ENCODE measurements at places on chromosomes 11 and 22.

- no peak overlapping the region for H3K27ac ChIP-seq
- no peaks in the 10 kb centered on the region for H3K27me3 ChIP-seq
- H3K36me3 ChIP-seq = no peaks in the 10 kb centered on the region
- DNase-seq = no peak
- no peak overlapping the region for H3K4me3 ChIP-seq
Observed at GRCh38 chr11:92083123-92083522, 141.5 kb upstream of the FAT3 start.

DNA sequence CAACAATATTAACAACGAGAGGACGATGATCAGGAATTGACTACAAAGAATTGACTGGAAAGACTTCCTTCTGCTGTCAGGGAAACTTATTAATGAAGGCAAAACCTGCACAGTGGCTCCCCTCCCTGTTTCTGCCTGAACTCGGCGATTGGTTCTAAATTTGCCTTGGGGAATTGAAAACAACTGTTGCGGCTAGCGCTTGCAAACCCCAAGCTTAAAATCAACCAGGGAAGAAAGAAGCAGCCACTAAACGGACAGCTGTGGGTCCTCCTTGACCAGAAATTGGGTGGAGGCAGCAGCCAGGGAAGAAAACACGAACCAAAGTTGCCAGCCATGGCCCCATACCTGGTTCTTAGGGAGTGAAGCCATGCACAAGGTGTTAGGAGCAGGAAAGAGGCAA, 383.5 kb upstream of the CADM1 start:
- DNase-seq = no peak
- no peak overlapping the region for H3K27ac ChIP-seq
- H3K4me3 ChIP-seq = no peak overlapping the region

GRCh38 chr11:123760894-123761293, 6.6 kb upstream of the OR6X1 start:
- no peaks in the 10 kb centered on the region for H3K4me1 ChIP-seq
- H3K27me3 ChIP-seq = no peaks in the 10 kb centered on the region
- H3K27ac ChIP-seq = no peak overlapping the region
- no peaks in the 10 kb centered on the region for H3K36me3 ChIP-seq

- H3K27me3 ChIP-seq = no peaks in the 10 kb centered on the region
- H3K27ac ChIP-seq = peak overlapping the region; percentile 45
- H3K4me1 ChIP-seq = peaks cover 23% of the 10 kb centered on the region
- no peak for DNase-seq
- no peak overlapping the region for H3K4me3 ChIP-seq
- H3K36me3 ChIP-seq = no peaks in the 10 kb centered on the region
Observed at GRCh38 chr11:34251589-34251980, 106.2 kb downstream of the ABTB2 start.

GRCh38 chr22:26907366-26907765, 250.0 kb downstream of the MIAT start:
- no peak for DNase-seq
- H3K27me3 ChIP-seq = no peaks in the 10 kb centered on the region
- no peaks in the 10 kb centered on the region for H3K4me1 ChIP-seq
- H3K36me3 ChIP-seq = no peaks in the 10 kb centered on the region

DNA sequence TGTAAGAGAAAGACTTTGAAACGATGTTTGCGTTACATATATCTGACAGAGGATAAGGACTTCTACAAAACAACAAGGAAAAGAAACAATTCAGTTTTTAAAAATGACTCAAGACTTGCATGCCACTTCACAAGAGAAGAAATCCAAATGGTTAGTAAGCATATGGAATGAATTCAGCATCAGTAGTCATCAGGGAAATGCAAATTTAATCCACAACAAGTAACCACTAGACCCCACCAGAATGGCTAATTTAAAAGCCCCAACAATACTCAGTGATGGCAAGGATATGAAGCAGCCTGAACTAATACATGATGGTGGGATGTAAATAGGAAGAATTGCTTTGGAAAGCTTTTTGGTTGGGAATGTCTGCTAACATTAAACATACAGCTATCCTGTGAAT, 142.6 kb downstream of the ATXN10 start:
- peaks cover 9% of the 10 kb centered on the region for H3K4me1 ChIP-seq
- H3K4me3 ChIP-seq = no peak overlapping the region
- peaks cover 8% of the 10 kb centered on the region for H3K36me3 ChIP-seq
- DNase-seq = no peak

GRCh38 chr11:61111050-61111435, 8.8 kb downstream of the CD5 start:
- no peaks in the 10 kb centered on the region for H3K27me3 ChIP-seq
- H3K4me1 ChIP-seq = no peaks in the 10 kb centered on the region
- DNase-seq = no peak
- H3K27ac ChIP-seq = no peak overlapping the region

GRCh38 chr22:35605851-35606481, 11.2 kb downstream of the MB start:
- H3K36me3 ChIP-seq = no peaks in the 10 kb centered on the region
- no peak overlapping the region for H3K27ac ChIP-seq
- H3K4me3 ChIP-seq = no peak overlapping the region
- DNase-seq = no peak
- no peaks in the 10 kb centered on the region for H3K4me1 ChIP-seq

DNA sequence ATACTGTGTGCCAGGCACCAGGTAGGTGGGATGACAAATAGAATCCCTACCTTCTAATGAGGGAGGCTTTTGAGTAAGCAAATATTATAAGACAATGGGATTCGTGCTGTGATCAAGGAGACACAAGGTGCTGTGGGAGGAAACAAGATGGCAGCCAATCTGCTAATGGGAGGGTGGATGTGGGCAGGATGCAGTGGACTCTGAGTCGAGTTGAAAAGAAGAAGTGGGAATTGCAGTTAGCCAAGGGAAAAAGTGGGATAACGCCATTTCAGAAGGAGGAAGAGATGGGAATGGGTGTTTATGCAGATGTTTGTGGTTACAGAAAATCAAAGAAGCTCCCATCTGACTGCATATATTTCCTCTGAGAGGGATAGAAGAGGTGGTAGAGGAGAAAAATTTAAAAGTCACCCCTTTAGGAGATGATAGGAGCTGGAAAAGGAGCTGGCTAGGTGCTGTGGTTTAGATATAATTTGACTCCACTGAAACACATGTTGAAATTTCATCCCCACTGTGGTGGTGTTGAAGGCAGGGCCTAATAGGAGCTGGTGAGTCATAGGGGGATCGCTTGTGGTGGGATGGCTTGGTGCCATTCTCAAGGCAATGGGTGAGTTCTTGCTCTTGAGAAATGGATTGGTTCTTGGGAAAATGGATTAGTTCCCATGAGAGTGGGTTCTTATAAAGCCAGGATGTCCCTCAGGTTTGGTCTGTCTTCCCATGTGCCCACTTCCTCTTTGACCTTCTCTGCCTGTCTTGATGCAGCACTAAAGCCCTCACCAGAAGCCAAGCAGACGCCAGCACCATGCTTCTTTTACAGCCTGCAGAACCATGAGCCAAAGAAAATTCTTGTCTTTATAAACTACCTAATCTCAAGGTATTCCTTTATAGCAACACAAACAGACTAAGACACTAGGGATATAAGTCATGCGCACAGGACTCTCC, 30.0 kb upstream of the POU2AF1 start:
- no peak for DNase-seq
- no peak overlapping the region for H3K27ac ChIP-seq
- no peak overlapping the region for H3K4me3 ChIP-seq
- H3K4me1 ChIP-seq = no peaks in the 10 kb centered on the region

- no peak overlapping the region for H3K4me3 ChIP-seq
- DNase-seq = no peak
- peaks cover 15% of the 10 kb centered on the region for H3K4me1 ChIP-seq
- no peak overlapping the region for H3K27ac ChIP-seq
- no peaks in the 10 kb centered on the region for H3K36me3 ChIP-seq
- H3K27me3 ChIP-seq = no peaks in the 10 kb centered on the region
Observed at GRCh38 chr22:31137721-31138120, 2.6 kb downstream of the PLA2G3 start.

DNA sequence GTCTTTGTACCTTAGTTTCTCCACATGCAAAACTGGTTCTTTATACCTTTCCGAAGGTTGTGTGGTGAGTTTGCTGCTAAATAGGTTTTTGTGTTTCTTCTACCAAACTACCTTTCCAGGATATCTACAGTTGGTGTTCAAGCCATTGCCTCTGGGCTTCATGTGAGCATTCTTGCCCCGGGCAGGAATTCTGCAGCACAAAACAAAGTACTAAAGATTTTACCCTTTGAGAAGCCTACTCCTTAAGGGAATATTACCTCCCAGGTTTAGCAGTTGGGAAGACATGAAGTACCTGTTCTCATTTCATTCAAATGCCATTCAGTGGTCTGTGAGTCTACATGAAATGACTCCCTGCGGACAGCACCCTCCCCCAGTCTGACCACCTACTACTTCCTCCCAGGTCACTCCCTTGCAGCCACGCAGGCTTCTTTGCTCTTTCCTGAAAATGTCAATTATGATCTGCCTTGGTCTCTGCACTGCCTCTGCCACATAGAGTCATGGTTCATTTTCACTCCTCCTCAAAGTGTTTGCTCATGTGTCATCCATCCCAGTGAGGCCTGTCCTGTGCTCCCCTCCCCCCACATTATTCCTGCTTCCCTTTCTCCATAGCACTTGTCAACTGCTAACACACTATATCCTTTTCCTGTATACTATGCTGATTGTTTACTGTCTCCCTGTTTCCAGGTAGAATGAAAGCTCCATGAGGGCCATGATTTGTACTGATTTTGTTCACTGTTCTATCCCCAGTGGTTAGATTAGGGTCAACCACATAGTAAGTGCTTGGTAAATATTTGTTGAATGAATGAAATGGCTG, 36.9 kb downstream of the PACS1 start:
- H3K27ac ChIP-seq = no peak overlapping the region
- no peaks in the 10 kb centered on the region for H3K27me3 ChIP-seq
- H3K4me1 ChIP-seq = peaks cover 13% of the 10 kb centered on the region
- no peak for DNase-seq
- H3K4me3 ChIP-seq = no peak overlapping the region
- no peaks in the 10 kb centered on the region for H3K36me3 ChIP-seq

GRCh38 chr11:75265851-75266531, 25.4 kb downstream of the TPBGL start:
- no peaks in the 10 kb centered on the region for H3K27me3 ChIP-seq
- H3K4me1 ChIP-seq = peaks cover under 1% of the 10 kb centered on the region
- no peak for DNase-seq
- no peak overlapping the region for H3K27ac ChIP-seq
- no peak overlapping the region for H3K4me3 ChIP-seq

DNA sequence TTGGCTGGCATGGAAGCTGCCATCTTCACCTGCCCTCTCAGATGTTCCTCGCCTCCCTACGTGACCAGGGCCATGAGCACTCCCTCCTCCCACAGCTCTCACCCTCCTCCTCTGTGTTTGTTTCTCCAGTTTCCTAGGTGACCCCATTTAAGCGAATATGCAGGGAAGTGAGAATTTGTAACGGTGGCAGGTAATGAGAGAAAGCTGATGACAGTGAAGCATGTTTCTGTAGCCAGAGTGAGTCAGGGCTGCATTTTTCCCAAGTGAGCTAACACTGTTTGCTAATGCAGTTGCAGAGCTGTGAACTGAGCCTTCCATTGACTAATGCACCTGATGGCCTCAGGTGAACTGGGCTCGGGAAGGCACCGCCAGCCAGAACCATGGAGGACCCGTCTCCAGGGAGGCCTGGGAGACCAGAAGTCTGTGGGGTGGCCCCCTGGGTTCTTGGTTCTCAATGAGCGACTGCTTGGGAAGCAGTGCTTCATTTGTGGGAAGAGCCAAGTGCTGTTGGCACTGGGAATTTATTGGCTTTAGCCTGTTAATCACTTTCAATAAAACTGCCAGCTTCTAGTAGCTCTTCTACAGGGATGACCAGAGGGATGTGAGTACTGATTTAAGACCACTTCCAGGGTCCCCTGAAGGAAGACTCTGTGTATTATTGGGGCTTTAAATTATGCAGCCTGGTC, 64.5 kb downstream of the BARX2 start:
- H3K36me3 ChIP-seq = no peaks in the 10 kb centered on the region
- no peak for DNase-seq
- H3K27me3 ChIP-seq = no peaks in the 10 kb centered on the region

GRCh38 chr11:44483919-44484610, 81.4 kb upstream of the CD82 start:
- H3K36me3 ChIP-seq = no peaks in the 10 kb centered on the region
- H3K27ac ChIP-seq = no peak overlapping the region
- no peak overlapping the region for H3K4me3 ChIP-seq
- H3K27me3 ChIP-seq = no peaks in the 10 kb centered on the region
- H3K4me1 ChIP-seq = no peaks in the 10 kb centered on the region
- no peak for DNase-seq

DNA sequence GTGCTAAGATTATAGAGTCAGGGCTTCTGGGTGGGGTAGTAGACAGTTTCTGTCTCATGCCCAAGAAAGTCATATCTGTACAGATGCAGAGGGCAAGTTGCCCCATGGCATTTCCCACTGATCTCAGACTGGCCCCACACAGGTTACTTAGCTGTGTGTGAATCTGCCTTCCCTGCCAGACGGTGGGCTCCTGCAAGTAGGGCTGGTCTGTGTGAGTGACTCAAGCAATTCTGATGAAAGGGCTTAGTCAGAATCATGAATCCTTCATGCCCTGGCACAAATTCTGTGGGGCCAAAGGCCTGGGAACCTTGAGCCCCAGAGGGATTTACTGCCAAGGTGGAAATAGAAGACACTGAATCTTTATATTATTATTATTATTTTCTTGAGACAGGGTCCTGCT, 30.4 kb downstream of the USH1C start:
- DNase-seq = no peak
- no peak overlapping the region for H3K27ac ChIP-seq
- no peak overlapping the region for H3K4me3 ChIP-seq
- H3K36me3 ChIP-seq = no peaks in the 10 kb centered on the region
- H3K27me3 ChIP-seq = no peaks in the 10 kb centered on the region
- H3K4me1 ChIP-seq = no peaks in the 10 kb centered on the region

DNA sequence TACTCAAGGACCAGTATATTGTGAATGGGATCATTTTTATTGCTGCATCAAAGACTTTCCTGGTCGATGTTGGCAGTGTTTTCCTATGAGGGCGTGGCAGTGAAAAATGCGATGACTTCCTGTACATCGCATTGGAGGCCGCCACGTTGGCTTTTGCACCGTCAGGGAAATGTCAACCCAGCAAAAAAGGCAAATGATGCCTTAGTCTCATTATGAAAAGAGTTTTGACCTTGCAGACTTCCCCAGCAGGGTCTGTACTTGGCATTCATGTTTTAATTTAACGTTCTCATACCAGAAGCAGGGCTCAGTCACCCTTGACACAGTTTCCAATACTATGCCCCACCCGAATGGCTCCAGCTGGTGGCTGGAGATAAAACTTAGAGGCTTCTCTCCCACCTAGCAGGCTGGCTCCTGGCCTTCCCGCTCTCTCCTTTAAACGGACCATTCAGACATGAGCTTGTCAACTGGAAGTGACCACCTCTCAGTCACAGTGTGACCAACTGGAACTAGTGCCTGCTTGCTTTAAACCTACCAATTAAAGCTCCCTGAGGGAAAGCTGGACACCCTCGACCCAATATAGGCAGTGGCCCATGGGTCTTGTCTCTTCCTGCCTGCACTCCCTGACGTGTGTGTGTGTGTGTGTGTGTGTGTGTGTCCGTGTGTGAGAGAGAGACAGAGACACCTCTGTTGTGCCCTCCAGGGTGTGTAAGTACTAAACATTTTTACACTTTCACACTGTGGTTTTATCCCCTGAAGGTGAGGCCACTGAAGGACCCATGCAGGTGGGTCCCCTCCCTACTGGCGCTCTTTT, 8.7 kb upstream of the GDPD5 start:
- H3K4me1 ChIP-seq = peaks cover 11% of the 10 kb centered on the region
- H3K27me3 ChIP-seq = no peaks in the 10 kb centered on the region
- H3K4me3 ChIP-seq = no peak overlapping the region
- no peaks in the 10 kb centered on the region for H3K36me3 ChIP-seq
- no peak overlapping the region for H3K27ac ChIP-seq
- DNase-seq = no peak

Measured in vagina (tissue), 2 donors.